ENCODE measurements at places on chromosomes 3 and 15.

- no peak for DNase-seq
Observed at GRCh38 chr15:25709437-25710159, 153.5 kb downstream of the ATP10A start.

DNA sequence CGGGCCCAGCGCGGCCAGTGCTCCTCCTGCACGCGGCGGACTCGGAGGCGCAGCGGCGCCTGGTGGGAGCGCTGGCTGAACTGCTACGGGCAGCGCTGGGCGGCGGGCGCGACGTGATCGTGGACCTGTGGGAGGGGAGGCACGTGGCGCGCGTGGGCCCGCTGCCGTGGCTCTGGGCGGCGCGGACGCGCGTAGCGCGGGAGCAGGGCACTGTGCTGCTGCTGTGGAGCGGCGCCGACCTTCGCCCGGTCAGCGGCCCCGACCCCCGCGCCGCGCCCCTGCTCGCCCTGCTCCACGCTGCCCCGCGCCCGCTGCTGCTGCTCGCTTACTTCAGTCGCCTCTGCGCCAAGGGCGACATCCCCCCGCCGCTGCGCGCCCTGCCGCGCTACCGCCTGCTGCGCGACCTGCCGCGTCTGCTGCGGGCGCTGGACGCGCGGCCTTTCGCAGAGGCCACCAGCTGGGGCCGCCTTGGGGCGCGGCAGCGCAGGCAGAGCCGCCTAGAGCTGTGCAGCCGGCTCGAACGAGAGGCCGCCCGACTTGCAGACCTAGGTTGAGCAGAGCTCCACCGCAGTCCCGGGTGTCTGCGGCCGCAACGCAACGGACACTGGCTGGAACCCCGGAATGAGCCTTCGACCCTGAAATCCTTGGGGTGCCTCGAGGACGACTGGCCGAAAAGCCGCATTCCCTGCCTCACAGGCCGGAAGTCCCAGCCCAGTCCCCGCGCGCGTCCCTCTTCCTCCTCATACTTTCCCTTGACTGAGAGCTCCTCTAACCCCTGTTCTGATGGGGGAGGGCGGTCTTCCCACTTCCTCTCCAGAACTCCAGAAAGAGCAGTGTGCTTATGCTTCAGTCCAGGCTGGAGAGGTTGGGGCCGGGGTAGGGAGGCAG, 1.4 kb upstream of the IL17RC start:
- DNase-seq = no peak

DNA sequence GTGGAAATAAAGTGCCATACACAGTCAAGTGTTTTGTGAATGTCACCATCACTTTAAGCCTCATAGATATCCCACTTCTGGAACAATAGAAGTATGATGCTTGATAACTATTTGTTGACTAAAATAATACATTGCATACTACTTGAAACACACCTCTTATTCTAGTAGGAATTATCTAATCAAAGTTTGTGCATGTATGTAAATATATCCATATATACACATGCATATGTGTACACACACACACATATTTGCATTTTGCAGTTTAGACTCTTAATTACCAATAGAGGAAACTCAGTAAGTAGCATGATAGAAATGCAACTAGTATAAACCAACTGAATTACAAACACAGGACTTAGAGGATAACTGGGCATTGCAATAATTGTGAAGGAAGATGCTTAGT, 1084.1 kb downstream of the FHIT start:
- DNase-seq = no peak

DNA sequence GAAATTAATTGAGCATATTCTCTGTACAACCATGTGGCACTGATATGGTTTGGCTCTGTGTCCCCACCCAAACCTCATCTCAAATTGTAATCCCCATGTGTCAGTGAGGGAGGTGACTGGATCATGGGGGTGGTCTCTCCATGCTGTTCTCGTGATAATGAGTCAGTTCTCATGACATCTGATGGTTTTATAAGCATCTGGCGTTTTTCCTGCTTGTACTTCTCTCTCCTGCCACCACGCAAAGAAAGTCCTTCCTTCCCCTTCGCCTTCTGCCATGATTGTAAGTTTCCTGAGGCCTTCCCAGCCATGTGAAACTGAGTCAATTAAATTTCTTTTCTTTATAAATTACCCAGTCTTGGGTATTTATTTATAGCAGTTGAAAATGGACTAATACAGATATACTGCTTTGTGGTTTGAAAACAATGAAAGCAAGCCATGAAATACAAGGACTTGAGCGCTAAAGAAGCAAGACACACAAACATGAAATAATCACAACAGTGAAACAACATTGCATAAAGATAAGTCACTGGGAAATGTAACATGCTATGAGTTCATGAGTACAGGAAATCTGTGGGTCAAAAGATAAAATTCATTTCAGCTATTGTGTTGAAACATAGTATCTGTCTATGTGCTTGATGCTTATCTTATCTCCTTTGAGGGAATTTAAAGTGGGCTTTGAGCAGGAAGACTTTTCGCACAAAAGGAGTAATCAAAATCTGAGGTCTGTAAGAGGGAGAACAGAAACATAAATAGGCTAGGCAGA, 288.7 kb downstream of the GBE1 start:
- no peak for DNase-seq

GRCh38 chr15:59696332-59696731, 7.2 kb upstream of the BNIP2 start:
- DNase-seq = no peak

DNA sequence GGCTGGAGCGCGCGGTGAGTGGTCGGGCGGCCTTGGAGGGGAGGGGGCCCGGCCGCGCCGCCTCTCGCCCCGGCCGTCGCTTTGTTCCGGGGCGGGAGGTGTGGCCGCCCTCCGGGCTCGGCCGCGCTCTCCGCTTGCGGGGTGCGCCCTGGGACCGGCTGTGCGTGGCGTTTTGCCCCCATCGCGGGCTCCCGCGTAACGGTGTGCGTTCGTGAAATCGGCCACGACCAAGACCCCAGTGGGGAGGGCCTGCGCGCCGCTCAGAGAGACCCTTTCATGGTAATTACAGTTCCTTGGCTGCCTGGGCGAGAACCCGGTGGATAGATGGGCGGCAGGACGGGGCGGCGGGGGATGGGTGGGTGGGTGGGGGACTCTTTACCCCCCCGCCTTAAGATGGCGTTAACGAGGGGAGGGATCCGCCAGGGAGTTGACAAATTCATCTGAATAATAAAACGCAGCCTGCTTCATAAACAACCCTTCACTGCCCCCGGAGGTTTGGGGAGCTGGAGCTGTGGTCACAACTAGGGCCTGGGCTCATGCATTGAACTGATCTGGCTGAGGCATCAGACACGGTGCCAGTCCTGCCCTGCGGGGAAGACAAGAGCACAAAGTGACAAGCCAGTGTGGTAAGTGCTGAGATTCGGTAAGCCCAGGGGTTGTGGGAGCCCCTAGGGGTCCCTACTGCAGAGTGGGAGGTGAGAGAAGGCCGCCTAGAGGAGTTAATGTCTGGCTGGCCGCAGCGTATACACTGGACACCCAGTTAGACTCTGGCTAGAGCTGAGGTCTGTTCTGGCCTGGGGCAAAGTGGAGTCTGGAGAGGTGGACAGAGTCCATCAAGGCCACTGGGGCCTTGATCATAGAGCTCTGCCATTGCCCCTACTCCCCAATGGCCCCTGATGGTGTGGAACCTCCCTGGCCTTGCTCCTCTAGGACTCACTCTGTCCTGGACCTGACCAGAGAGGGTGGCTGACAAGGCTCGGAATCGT, 668 bp downstream of the MRAS start:
- DNase-seq = no peak

DNA sequence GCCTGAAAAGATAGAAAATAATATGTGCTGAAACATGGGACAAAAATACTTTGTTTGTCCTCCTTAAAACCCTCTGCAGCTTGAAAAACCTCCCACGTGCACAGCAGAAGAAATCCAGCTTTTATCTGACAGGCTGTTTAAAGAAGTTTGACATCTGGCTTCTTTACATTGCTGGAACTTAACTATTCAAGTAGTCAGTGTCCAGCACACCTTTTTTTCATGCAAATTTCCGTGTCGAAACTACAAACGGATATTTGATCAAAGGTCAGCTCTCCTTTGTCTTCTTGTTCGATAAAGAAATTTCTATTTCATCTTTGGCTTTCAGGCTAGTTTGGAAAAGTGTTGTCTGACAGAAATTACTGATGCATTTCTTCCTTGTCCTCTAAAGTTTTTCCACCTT, 66.8 kb upstream of the KBTBD8 start:
- no peak for DNase-seq

GRCh38 chr15:50260969-50261496, 4.5 kb downstream of the HDC start:
- no peak for DNase-seq

DNA sequence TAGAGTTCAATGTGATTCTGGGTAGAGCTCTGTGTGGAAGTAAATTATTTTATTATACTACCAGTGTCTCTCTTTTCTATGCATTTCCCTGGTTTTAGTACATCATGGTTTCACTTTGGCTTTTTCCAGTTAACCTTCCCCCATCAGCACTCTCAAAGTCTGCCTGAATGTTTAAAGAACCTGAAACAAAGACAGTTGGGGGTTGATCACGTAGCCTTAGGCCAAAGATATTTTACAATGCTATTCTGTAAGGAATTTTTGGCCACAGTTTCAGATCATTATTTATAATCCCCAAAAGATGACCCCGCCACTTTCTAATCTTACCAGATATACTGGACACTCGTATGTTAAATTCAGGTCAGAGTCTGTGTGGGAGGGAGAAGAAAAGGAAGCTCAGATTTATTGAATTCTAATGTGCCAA, 156.3 kb upstream of the TMC3 start:
- no peak for DNase-seq

- DNase-seq = no peak
Observed at GRCh38 chr15:36644191-36644896, 64.9 kb downstream of the CDIN1 start.

GRCh38 chr15:100759698-100760356, 119.8 kb upstream of the ALDH1A3 start:
- no peak for DNase-seq

GRCh38 chr3:194100856-194101390, 35.0 kb upstream of the HES1 start:
- no peak for DNase-seq

- DNase-seq = no peak
Observed at GRCh38 chr15:85800478-85801123, 5.9 kb upstream of the KLHL25 start.

DNA sequence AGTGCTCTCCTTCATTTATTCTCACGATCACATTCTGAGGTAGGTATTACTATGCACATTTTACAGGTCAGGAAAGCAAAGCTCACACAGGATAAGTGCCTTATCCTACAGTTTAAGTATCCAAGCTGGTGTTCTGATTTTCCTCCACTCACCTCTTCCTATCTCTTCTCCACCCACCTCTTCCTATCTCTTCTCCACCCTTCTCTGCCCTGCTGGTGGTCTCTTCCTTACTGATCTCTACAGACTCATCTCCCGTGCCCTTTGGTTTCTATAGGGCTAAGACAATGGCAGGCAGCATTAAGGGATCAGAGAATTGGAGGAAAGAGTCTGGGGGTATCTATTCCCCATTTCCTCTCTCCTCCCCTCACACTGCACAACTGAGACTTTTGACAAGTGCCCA, 319.1 kb downstream of the FHIT start:
- no peak for DNase-seq
